Vein endothelial cell (primary cell): ENCODE measurements at places on chromosomes 12 and 14. TPM values are rescaled to one million over a fixed set of nuclear protein-coding genes. Genes with fewer than 3 reads are reported as not detected.

The KRT3 gene
- total RNA-seq: not detected in 2 replicates

The IL23A gene
- 0.76 TPM in 1 of 2 replicates, not detected in the other for total RNA-seq

The KRT71 gene
- total RNA-seq: not detected in 2 replicates

The ADAMTS20 gene
- total RNA-seq: not detected in 2 replicates

The GALNT9 gene
- 0.33 TPM in 1 of 2 replicates, not detected in the other for total RNA-seq

The MYF5 gene
- total RNA-seq: not detected in 2 replicates
